ENCODE measurements at places on chromosomes 1 and 21.

GRCh38 chr1:205661429-205662134 lies 18.7 kb downstream of the SLC45A3 start:
- no peak for DNase-seq

GRCh38 chr1:101167891-101168290 lies 68.9 kb upstream of the S1PR1 start:
- no peak for DNase-seq

DNA sequence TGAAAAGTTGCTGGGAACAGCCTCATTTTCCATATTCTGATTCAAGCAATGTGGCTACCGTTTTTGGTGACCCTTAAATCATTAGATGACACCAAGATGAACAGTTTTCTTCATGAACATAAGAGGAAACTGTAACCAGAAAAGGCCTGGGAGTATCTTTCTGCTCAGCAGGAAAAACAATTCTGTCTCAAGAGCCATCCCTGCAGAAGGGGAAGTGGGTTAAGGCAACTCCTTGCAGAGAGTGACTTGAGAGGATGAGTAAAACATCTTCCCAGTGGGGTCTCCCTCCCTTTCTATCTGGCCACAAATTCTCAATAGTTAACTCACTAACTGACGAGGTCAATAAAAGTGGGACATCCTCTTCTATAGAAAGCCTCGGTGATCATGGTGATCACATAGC lies 187.6 kb upstream of the NRIP1 start:
- no peak for DNase-seq

DNA sequence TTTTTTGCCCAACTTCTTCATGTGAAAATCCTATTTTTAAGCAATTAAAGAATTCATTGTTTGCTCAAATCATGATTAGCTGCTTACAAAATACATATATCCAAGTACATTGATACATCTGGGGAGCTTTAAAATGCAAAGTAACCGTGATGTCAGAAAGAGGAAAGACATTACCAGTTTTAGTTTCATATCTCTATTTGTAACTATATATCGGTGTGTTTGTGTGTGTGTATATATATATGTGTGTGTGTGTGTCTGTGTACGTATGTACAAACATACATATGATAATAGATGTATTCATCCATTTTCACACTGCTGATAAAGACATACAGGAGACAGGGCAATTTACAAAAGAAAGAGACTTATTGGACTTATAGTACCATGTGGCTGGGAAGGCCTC lies 310.1 kb downstream of the DPYD start:
- no peak for DNase-seq

DNA sequence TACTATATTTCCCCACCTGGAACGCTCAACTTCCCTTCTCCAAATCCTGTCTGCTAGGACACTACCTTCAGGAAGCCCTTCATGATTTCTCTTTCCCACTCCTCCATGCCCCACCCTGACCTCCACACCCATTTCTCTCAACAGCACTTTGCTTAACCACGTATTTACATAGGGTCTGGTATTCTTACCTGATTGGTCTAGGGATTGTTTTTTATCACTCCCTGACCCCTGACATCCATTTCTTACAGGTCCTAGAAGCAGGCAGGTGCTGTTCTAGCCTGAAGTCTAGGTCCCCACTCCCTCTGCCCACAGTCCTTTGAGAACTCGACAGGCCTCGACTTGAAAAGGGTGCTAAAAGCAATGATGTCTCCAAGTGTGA lies 47.5 kb downstream of the DMAP1 start:
- no peak for DNase-seq

DNA sequence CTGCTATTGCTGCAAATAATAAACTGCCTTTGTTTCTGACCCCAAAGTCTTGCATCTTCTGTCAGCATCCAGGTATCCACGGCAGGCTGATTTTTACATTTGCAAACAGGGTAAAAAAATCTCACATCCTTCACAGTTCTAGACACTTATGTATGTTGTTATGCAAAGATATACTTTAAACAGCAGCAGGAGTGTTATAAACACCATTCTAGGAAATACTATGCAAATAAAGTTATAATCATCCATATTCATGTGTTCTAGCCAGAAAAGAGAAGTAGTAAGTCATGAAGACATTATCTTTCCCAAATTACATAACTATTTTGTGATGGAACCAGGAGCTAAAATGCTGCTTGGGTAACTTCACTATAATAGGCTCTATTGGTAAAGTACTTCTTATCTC lies 534.2 kb downstream of the LTN1 start:
- DNase-seq, result no peak
